CD14-positive monocyte (primary cell): ENCODE measurements at places on chromosomes 4 and X. TPM values are rescaled to one million over a fixed set of nuclear protein-coding genes. Genes with fewer than 3 reads are reported as not detected.

- H3K4me3 ChIP-seq: no peak overlapping the region
- no peaks in the 10 kb centered on the region for H3K27me3 ChIP-seq
- no peaks in the 10 kb centered on the region for H3K4me1 ChIP-seq
- no peaks in the 10 kb centered on the region for H3K36me3 ChIP-seq
- no peak overlapping the region for H3K27ac ChIP-seq
- no peak for DNase-seq
Observed at GRCh38 chrX:113522814-113523213, 682.2 kb upstream of the AMOT start.

- H3K4me3 ChIP-seq: no peak overlapping the region
- H3K4me1 ChIP-seq: peaks cover 13% of the 10 kb centered on the region
- no peaks in the 10 kb centered on the region for H3K36me3 ChIP-seq
- DNase-seq: no peak
Observed at GRCh38 chr4:173521467-173522159, 8.4 kb downstream of the HAND2 start.

DNA sequence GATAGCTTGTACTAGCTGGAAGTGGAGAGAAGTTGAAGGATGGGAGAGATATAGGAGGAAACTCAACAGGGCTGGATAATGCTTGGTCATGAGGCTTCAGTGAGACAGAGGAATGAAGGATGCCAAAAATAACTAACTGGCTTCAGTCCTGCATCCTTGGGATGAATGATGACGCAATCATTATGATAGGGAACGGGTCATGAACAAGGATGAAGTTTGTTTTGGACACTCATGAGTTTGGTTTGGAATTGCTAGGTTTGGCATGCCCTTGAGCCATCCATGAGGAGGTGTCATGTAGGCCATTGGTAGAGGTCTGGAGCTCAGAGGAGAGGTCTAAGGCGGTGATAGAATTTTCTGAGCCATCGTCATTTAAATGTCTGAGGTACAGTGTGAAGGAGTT lies 160.0 kb upstream of the NHS start:
- H3K36me3 ChIP-seq: no peaks in the 10 kb centered on the region
- H3K27me3 ChIP-seq: no peaks in the 10 kb centered on the region
- no peaks in the 10 kb centered on the region for H3K4me1 ChIP-seq
- no peak for DNase-seq
- no peak overlapping the region for H3K4me3 ChIP-seq
- H3K27ac ChIP-seq: no peak overlapping the region

DNA sequence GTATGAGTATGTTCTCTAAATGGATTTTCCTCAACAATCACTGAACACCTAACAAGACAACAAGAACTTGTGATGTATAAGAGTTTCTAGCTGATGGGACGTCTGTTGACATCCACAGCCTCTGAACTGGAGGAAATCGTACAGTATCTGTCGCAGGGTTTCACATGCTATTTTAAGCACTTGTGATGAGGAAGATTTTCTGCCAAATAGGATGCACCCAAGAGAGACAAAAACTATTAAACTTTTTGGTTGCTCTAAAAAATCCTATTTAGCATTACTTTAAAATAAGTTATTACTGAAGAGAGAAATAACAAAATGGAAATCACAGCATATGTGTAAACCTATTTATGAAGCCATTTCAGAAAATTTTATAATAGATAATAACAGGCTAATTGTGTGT lies 356.1 kb upstream of the SLC7A11 start:
- H3K4me1 ChIP-seq: no peaks in the 10 kb centered on the region
- H3K36me3 ChIP-seq: no peaks in the 10 kb centered on the region
- H3K4me3 ChIP-seq: no peak overlapping the region
- no peak overlapping the region for H3K27ac ChIP-seq
- DNase-seq: no peak

DNA sequence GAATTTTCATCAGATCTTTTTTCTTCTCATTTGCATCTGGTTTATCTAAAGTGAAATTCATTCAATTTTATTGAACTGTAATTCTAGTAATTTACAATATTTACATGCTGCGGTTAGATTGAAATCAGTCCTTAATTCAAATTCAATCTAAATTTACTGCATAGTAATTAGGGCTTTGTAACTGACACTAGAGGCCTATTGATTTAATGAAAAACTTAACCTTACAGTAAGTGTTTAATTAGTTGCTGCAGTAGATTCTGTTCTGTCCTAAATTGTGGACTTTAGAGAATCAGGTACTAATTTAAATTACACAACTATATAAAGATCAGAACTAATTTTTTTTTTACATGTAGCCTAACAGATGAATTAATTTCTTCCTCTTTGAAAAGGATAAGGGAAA lies 758.8 kb upstream of the TENM3 start:
- H3K36me3 ChIP-seq: no peaks in the 10 kb centered on the region
- DNase-seq: no peak
- no peaks in the 10 kb centered on the region for H3K27me3 ChIP-seq

DNA sequence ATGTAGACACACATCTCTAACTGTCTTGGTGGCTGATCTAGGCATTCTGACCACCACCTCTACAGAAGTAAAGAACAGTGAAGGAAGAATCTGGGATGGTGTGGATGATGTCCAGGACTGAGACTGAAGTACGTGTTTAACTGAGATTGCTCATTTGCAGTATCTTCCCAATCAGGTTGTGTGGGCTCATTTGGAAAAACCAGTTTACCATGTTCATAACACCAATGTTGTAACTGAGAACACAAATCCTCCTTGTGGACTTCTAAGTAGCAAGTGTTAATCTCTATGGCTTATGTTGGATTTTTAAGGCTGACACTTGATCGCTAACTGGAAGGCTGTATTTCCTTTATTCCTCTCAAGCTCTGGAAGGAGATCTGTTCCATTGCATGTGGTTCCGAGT lies 144.7 kb downstream of the ZNF518B start:
- H3K36me3 ChIP-seq: no peaks in the 10 kb centered on the region
- H3K27me3 ChIP-seq: no peaks in the 10 kb centered on the region
- H3K27ac ChIP-seq: no peak overlapping the region
- no peak for DNase-seq

GRCh38 chr4:148550788-148551187 lies 108.6 kb upstream of the NR3C2 start:
- H3K27ac ChIP-seq: no peak overlapping the region
- H3K4me3 ChIP-seq: no peak overlapping the region
- no peaks in the 10 kb centered on the region for H3K36me3 ChIP-seq
- no peak for DNase-seq

GRCh38 chr4:168508683-168509082 lies 11.8 kb downstream of the PALLD start:
- peaks cover 66% of the 10 kb centered on the region for H3K4me1 ChIP-seq
- H3K4me3 ChIP-seq: no peak overlapping the region
- DNase-seq: no peak
- H3K27me3 ChIP-seq: no peaks in the 10 kb centered on the region
- no peak overlapping the region for H3K27ac ChIP-seq

GRCh38 chrX:13533726-13534125 lies 35.7 kb upstream of the EGFL6 start:
- H3K36me3 ChIP-seq: no peaks in the 10 kb centered on the region
- DNase-seq: no peak
- no peak overlapping the region for H3K27ac ChIP-seq
- H3K27me3 ChIP-seq: no peaks in the 10 kb centered on the region
- H3K4me1 ChIP-seq: no peaks in the 10 kb centered on the region
- no peak overlapping the region for H3K4me3 ChIP-seq

DNA sequence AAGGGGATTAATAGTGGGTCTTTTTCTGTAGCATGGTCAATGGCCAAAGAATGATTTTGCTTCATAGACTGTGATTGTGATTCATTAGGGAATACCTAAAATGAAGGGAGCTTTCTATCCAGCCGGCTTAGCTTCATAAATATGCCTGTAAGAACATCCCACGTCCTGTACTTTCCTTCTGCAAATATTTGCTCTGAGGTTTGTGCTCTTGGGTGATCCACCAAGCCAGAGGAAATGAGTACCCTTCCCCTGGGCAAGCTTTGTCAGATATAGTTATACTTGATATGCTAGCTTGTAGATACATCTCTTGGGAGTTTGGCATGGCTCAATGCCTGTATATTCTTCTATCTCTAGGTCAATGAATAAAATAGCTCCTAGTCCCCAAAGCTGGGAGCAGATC lies 28.2 kb upstream of the SPARCL1 start:
- H3K4me3 ChIP-seq: no peak overlapping the region
- no peaks in the 10 kb centered on the region for H3K27me3 ChIP-seq
- no peaks in the 10 kb centered on the region for H3K4me1 ChIP-seq
- H3K36me3 ChIP-seq: no peaks in the 10 kb centered on the region
- no peak overlapping the region for H3K27ac ChIP-seq

- H3K4me3 ChIP-seq: no peak overlapping the region
- H3K27me3 ChIP-seq: no peaks in the 10 kb centered on the region
- no peaks in the 10 kb centered on the region for H3K36me3 ChIP-seq
Observed at GRCh38 chr4:87232216-87232615, 11.8 kb upstream of the KLHL8 start.

- no peak overlapping the region for H3K4me3 ChIP-seq
- no peak for DNase-seq
- no peaks in the 10 kb centered on the region for H3K4me1 ChIP-seq
Observed at GRCh38 chrX:111410590-111411078, 1.4 kb downstream of the DCX start.

The STBD1 gene
- polyA plus RNA-seq: 0.27 and 0.53 TPM in 2 replicates

The RBM46 gene
- polyA plus RNA-seq: 0.04 TPM in 1 of 2 replicates, not detected in the other

The UGT2A1 gene
- polyA plus RNA-seq: not detected in 2 replicates

The TLR10 gene
- polyA plus RNA-seq: 1.1 TPM

The MAOA gene
- 0.56 TPM for polyA plus RNA-seq

The RNF150 gene
- not detected in 2 replicates for polyA plus RNA-seq

The CLDN34 gene
- polyA plus RNA-seq: not detected
